ENCODE measurements at places on chromosomes 12 and 14. TPM values are rescaled to one million over a fixed set of nuclear protein-coding genes. Genes with fewer than 3 reads are reported as not detected.

The PCED1B gene
- 11.0 TPM for total RNA-seq

The PTPRO gene
- total RNA-seq: 0.08 TPM

The PMEL gene
- 1.8 TPM for total RNA-seq

The SETD1B gene
- 2.0 TPM for total RNA-seq

The BATF gene
- total RNA-seq: not detected

The HECTD4 gene
- total RNA-seq: 5.8 TPM

The SIRT4 gene
- total RNA-seq: 0.49 TPM

The EIF2S3B gene
- total RNA-seq: 4.6 TPM

The FAM181A gene
- 0.80 TPM for total RNA-seq

The VWF gene
- not detected for total RNA-seq

The CISTR gene
- not detected for total RNA-seq

The DPF3 gene
- 0.16 TPM for total RNA-seq

The FRMD6 gene
- total RNA-seq: 111 TPM

The CIDEB gene
- total RNA-seq: 4.1 TPM

Measured in hair follicular keratinocyte (primary cell).